ENCODE measurements at places on chromosomes 6 and 20. TPM values are rescaled to one million over a fixed set of nuclear protein-coding genes. Genes with fewer than 3 reads are reported as not detected.

The ECI2 gene
- 103 TPM for total RNA-seq

The PEDS1 gene
- total RNA-seq, result 38.6 TPM

The TNXB gene
- 0.37 TPM for total RNA-seq

The HMGCLL1 gene
- total RNA-seq, result not detected

The GFOD1 gene
- total RNA-seq, result 7.3 TPM

The ATG5 gene
- 32.6 TPM for total RNA-seq

The DSP gene
- 2.0 TPM for total RNA-seq

The BMP6 gene
- total RNA-seq, result 0.05 TPM

The ARFGEF3 gene
- total RNA-seq, result 0.82 TPM

The PRKN gene
- total RNA-seq, result 0.95 TPM

The OR2H1 gene
- total RNA-seq, result not detected
